ENCODE measurements at places on chromosomes 1 and 21.
A peak's percentile ranks its signal among the peaks of the same experiment; 100 is the strongest.

DNA sequence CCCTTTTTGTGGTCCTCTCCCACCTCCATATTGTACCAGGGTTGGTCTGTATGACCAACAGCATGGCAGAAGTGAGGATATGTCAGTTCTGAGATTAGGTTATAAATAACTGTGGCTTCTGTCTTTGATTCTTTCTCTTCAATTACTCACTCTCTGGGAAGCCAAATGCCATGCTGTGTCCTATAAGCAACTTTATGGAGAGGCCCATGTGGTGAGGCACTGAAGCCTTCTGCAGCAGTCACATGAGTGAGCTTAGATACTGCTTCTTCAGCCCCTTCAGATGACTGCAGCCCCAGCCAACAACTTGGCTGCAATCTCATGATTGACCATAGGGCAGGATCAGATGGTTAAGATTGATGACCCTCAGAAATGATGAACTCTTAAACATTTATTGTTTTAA, 34.0 kb upstream of the SAMD13 start:
- no peak for DNase-seq

GRCh38 chr1:225408249-225408648, 19.6 kb downstream of the LBR start:
- no peak for DNase-seq

DNA sequence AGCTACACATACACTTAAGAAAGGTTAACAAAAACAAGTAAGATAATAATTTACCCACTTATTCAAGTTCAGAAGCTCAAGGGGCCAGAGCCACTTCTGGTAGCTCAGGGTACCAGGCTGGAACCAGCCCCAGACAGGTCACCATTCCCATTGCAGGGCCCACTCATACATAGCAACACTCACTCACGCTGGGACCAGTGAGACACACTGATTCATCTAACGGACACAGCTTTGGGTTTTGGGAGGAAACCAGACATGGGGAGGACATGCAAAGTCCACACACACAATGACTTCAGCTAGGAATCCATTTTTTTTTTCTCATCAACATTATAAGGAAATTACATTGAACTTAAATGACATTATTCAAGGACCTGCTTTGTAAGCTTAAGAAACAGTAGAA, 169.1 kb downstream of the ZC3H11B start:
- no peak for DNase-seq

GRCh38 chr1:161039154-161039545, 386 bp upstream of the TSTD1 start:
- no peak for DNase-seq

DNA sequence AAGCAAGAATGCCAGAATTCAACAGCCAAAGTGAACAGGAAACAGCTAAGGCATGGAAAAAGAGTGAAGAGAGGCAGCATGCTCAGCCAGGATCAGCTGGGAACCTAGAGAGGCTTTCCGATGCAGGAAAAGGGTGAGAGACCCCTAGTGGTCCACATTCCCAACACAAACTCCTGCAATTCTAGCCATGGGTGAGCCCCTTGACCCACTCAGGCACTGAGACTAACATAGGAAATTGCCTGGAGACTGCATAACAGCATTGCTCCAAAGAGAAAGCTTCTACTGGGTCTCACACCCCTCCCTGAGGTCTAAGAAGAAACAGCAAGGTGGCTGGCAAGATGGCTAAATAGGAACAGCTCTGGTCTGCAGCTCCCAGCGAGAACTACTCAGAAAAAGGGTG, 123.2 kb downstream of the LHX8 start:
- no peak for DNase-seq

- no peak for DNase-seq
Measured at GRCh38 chr1:231147896-231148295, 14.0 kb upstream of the TRIM67 start.

- DNase-seq: no peak
Measured at GRCh38 chr1:177573901-177574300, 396.0 kb downstream of the SEC16B start.

GRCh38 chr1:27235827-27236226, 1.4 kb downstream of the WDTC1 start:
- DNase-seq: no peak

DNA sequence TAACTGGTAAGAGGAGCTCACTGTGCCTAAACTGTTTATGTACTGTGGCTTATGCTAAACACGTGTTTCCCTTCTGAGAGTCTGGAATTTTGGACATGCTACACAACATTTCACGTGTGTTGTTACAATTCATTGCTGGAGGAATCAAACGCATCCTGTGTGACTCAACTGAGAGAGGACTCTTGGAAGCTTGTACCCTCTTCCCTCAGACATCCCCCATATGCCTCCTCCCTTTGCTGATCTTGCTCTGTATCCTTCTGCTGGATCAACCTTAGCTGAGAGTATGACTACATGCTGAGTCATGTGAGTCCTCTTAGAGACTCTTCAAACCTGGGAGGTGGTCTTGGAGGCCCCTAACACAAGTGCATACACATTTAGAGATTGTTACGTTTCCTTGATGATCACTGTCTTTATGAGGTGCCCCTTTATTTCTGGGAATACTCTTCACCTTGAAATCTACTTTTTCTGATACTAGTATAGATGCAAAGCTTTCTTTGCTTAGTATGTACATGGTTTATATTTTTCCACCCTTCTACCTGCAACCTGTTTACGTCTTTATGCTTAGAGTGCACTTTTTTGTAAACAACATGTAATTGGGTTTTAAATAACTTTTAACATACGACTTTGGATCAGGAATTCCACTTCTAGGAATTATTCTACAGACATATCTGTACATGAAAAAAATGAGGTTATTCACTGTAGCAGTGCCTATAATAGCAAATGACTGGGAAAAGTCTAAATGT, 8.7 kb downstream of the NPHP4 start:
- no peak for DNase-seq

GRCh38 chr1:11759791-11760190, 2.2 kb upstream of the C1orf167 start:
- DNase-seq: no peak

DNA sequence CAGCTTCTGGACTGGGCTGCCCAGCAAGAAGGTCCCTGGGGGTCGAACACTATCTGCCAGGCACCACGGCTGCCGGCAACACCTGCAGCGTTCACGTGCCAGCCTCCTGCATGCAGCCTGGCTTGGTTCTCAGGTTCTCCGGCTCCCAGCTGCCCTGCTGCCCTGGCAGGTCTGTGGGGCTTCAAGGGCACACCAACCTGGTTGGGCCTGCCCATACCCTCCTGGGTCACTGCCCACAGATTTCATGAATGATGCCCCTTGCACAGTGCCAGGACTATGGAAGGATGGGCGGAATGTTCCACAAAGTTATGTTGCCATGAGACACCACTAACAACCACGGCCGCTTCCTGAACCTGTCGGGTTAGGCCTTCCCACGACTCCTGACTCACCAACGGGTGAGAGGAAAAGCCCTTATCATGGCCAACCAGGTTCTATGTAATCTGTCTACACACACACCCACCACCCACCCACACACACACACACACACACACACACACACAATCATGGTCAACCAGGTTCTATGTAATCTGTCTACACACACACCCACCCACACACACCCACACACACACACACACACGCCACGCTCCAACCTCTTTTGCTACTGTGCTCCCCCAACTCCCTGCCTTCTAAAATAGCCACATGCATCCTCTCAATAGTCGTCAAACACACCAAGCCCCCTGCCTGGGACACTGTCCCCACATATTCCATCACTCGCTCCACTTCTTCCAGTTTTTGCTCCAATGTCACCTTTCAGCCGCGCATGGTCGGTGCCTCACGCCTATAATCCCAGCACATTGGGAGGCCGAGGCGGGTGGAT, 32.2 kb downstream of the HSPG2 start:
- no peak for DNase-seq

DNA sequence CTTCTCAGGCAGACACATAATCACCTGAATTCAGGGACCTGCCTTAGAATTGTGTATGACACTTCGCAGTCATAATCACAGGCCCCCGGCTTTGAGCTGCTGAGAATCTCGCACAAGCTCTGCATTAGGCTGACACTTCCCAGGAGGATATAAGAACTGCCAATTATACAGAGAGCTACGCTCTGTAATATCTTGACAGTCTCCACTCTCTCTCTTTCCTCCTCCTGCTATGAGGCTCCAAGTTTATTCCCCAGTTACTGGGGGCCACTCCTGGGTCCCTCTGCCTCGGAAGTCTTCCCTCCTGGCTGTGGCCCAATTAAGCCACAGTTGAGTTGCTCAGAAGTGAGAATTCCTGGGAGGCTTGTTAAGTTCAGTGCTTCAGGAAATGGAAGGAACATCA, 42.7 kb downstream of the EBNA1BP2 start:
- DNase-seq: no peak

- no peak for DNase-seq
Measured at GRCh38 chr21:36710729-36711048, 11.8 kb downstream of the SIM2 start.

GRCh38 chr1:236253918-236254637, 27.7 kb downstream of the ERO1B start:
- DNase-seq: no peak

- DNase-seq: no peak
Measured at GRCh38 chr21:42374864-42375499, 8.6 kb upstream of the TFF1 start.

DNA sequence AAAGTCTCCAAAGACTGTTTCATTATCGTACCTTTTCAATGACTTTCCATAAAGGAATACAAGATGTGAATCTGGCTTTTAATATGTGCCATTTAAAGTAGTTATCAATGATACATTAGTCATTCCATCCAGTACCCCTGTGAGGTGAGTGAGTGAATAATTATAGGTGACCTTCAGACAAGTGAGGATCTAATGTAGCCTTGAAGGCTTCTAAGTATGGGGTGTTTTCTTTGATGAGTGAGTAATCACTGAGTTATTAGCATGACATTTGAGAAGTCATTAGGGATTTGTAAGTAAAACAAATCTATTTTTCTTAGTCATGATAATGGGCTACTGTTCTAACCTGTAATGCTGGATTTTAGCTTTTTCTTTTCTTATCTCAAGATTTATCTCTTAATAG, 831.4 kb downstream of the ADGRL2 start:
- no peak for DNase-seq

DNA sequence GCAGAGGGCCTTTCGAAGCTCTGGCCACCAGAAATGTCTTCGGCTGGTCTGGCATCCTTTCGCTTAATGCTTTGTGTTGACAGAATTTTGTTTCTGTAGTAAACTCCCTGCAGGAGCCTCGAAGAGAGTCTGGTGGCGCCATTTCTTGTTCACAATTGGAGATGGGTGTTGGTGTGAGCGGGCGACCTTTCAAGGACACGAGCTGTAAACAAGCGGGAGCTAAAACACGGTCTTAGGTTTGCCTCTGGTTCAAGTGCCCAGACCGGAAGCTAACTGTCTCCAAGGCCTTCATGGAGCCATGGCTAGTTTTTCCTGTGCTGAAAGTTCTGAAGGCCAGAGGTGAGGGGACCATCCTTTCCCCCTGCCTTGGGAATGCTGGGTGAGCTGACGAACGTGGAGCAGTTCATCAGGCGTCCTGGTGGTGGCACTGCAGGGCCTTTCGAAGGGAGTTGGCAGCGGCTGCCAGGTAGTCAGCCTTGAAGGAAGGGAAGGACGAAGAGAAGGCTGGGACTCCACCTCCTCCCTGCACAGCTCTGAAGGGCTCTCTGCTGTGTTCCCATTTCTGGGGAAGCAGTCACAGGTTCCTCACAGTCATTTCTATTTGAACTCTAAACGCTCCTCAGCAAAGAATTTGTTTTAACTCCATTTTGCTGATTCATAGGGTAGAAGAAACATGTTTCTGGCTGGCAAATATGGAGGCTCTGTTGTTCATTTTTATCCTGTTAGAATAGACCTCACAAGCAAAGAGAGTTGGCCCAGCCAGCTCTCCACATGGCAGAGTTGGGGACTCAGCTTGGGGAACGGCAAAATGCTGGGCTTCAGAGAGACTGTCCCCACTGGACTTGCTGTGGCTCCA, 35.2 kb downstream of the URB2 start:
- DNase-seq: peak; percentile 43

- no peak for DNase-seq
Measured at GRCh38 chr1:17687145-17687544, 68.0 kb upstream of the ACTL8 start.

- no peak for DNase-seq
Measured at GRCh38 chr1:115877511-115877910, 36.6 kb upstream of the NHLH2 start.
